ENCODE measurements at places on chromosomes 2 and 18. TPM values are rescaled to one million over a fixed set of nuclear protein-coding genes. Genes with fewer than 3 reads are reported as not detected.
A peak's percentile ranks its signal among the peaks of the same experiment; 100 is the strongest.

Gene SDC1
- total RNA-seq: 83.3 TPM

Gene ANKRD62
- total RNA-seq: not detected

GRCh38 chr18:49638209-49638785, 76.4 kb downstream of the LIPG start:
- DNase-seq: no peak

- no peak for DNase-seq
Observed at GRCh38 chr2:114405247-114406116, 37.0 kb upstream of the DPP10 start.

Gene MAP2
- total RNA-seq: 4.0 TPM

Gene CNGA3
- total RNA-seq: not detected

GRCh38 chr2:109351164-109351756, 222.3 kb downstream of the SH3RF3 start:
- peak; percentile 97 for DNase-seq

DNA sequence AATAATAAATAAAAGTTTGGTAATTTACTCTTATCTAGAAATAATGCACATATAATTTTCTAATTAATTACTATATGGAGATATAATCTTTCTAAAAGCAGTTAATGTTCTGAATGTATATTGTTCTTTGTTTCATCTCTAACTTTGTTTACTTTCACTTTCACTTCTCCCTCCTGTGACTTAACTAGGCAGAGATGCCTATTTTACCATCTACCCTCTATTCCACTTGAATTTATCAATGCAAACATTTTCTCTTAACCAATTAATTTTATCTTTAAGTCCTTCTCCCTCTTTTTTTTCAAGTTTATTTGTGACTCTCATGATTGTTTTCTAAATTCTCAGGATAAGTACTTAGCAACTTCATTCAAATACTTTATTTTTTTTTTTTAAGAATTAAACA, 55.1 kb upstream of the IL1RL1 start:
- DNase-seq: peak; percentile 15

Gene TNFAIP6
- total RNA-seq: not detected

DNA sequence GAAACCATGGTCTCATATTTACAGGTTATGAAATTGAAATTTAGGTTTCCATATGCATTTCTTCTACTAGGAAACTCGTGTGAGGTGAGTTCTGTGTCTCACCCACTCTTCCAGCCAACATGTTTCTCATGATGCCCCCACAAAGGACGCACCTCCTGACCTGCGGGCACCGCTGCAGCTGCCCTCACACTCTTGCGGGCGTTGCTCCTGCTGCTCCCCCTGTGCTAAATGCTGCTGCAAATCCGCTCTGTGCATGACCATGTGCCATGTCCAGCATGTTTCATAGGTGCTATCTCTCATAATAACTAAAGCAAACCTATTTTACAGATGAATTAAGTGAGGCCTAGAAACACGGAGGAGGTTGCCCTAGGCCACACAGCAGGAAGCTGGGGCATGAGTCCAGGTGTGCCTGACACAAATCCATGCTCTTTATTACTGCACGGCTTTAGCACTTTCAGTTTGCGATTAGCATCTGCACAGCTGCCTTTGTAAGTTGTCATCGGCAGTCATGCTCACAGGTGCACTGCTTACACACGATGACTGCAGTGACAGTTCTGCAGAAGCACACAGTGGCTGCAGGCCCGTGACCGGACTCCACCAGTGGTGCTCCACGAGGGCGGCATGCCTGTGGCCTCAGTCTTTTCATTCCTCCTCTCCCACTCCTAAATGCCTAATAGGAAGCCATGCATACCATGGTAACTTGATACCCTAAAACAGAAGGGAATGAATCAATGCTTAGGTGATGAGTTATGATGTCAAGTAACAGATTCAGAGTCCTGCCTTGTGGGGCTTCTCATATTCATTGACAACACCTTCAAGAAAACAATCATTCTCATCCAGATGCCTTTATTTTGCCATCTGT, 14.9 kb upstream of the GALR1 start:
- no peak for DNase-seq

GRCh38 chr2:41413813-41414485, 633.9 kb upstream of the PKDCC start:
- DNase-seq: no peak

Gene LYPD6B
- total RNA-seq: 28.8 TPM

- DNase-seq: no peak
Observed at GRCh38 chr2:198102856-198103255, 298.5 kb downstream of the PLCL1 start.

DNA sequence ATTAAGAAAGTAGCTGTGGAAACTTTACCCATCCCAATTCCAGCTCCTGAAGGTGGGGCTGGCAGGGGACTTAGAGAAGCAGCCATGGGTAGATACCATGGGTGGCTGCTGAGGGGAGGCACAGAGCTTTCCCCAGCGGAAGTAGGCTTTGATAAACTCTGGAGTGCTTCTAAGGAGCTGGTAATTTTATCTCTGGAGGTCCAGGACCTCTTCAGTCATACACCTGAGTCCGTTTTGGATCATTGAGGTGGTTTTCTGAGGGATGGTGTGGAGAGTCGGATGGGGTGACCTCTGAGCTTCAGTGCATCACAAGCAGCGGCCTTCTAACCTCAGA, 36.7 kb upstream of the BMP10 start:
- no peak for DNase-seq
